ENCODE measurements at places on chromosomes 16 and 17. TPM values are rescaled to one million over a fixed set of nuclear protein-coding genes. Genes with fewer than 3 reads are reported as not detected.

- no peak for DNase-seq
Observed at GRCh38 chr17:43392397-43392796, 6.4 kb upstream of the ARL4D start.

DNA sequence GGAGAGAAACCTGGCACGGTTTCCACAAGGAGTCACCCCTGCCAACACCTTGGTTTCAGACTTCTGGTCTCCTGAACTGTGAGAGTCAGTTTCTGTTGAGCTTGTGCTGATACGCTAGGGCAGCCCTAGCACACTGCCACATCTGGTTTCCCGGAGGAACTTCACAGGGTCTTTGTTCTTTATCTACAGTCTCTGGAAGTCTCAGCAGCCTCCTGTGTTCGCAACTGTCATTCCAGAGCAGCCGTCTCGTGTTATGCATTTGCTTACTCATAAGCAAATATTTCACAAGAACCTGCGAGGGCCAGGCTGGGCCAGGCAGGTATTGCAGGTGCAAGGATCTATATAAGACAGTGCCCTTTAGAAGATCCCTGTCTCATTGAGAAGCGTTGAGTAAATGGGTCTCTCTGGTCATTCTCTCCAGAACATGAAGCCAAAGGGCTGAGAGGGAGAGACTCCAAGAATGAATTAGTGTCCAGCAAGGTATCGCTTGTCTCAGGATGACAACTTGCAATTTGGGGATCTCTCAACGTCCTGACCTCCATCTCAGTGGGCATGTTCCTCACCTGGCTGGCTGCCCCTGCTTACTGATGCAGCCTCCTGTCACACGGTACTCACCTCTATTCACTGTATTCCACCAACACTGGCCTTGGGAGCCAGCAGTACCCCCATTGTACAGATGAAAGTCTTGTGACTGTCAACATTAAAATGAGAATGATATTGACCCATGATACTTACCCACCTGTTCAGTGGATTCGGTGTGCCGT is 141.2 kb downstream of the WWOX start:
- DNase-seq = peak; percentile 44

DNA sequence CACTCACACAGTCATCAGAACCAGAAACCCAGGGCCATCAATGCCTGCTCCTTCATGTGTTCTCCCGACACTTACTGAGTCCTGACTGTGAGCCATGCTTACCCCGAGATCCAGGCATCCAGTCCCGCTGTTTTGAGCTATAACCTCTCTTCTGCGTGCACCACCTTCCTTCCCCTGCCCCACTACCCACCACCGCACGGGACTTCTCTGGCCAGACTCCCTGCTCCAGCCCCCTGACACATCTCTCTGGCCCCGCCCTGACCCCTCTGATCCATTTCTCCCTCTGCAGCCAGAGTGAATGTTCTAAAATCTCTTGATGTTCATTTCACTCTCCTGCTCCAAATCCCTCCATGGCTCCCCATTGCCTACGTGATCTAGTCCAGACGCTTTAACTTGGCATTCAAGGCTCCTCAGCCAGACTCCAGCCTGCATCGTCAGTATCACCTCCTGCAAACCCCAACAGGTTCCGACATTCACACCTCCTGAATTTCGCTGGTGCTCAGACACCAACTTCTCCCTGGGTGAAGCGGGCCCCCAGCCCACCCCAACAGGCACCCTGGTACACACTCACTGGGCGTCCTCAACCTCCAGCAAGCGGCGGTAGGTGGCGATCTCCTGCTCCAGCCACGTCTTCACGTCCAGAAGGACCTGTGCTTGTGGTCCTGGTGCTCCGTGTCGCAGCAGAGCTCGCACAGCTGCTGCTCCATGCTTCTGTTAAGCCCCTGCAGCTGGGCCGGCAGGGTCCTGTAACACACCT is 3.1 kb upstream of the KRT17 start:
- no peak for DNase-seq

DNA sequence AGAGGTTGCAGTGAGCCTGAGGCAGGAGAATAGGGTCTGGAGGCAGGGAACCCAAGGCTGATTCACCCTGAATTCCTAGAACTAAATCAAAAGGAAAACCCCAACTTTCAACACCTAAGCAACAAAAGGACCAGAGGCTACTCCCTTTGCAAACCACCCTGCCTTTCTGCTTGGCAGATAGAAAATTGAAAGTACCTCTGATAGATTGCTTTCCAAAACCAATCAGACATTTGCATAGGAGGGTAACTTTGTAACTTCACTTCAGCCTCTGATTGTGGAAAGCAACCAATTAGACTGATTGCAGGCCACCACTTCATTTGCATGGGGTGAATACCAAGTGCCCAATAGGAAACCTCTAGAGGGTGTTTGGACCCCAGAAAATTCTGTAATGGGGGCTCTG is 10.9 kb upstream of the TMEM98 start:
- no peak for DNase-seq

GRCh38 chr16:70453117-70453891 is 1.1 kb upstream of the FCSK start:
- DNase-seq = no peak

DNA sequence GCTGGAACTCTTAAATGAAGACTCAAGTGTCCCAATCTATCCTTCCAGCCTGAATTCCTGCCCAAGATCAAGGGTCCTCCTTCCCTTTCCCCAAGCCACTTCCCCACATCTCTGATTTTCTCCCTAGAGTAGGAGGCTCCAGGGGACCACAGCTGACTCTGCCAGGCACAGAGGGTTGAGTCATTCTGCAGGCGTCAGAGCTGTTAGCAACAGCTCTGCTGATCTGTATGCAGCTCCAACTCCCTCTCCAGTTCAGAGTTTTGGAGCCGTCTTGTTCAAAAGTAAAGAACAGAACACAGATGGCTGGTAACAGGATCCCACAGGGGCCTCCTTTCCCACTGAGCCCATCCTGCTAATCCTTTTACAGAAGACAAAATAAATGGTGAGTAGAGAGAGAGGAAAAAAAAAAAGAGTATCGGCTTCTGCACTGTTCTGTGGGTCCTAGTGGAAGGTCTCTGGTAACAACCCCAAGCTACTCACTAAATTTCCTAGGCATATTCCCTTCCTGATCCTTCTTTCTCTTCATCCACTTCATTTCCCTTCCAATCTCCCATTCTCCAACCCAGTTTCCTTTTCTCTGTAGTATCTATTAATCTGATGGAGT is 13.4 kb upstream of the TAOK1 start:
- DNase-seq = no peak

DNA sequence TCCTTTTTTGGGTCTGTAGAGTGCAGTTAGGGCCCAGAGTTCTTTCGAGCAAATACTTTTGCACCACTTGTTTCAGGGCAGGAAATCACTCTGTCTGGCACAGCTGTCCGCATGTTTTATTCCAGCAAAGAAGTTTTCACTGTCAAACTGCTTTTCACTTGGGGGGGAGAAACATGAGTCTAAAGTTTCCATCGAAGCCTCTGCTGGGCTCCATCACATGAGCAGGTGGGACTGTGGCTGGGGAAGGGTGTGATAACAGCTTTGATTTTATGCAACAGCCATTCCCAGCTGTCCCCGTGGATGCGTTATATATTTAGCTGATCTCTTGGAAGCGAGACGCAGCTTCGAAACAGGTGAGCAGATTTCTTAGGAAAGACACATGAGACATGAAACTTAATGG is 288.6 kb downstream of the SNX29 start:
- DNase-seq = no peak

DNA sequence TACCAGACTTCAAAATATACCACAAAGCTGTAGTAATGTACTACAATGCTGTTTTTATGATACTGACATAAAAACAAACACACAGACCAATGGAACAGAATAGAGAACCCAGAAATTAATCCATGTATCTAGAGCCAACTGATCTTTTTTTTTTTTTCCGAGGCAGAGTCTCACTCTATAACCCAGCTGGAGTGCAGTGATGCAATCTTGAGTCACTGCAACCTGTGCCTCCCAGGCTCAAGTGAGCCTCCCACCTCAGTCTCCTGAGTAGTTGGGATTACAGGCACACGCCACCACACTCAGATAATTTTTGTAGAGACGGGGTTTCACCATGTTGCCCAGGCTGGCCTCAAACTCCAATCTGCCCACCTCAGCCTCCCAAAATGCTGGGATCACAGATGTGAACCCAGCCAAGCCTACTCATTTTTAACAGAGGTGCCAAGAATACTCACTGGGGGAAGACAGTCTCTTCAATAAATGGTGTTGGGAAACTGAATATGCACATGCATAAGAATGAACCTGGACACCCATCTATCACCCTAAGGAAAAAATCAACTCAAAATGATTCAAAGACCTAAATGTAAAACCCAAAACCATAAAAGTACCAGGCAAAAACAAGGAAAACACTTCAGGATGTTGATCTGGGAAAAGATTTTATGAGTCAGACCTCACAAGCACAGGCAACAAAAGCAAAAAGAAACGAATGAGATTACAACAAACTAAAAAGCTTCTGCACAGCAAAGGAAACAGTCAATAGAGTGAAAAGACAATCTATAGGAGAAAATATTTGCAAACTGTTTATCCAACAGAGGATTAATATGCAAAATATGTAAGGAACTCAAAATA is 63.1 kb downstream of the STX8 start:
- peak; percentile 74 for DNase-seq

DNA sequence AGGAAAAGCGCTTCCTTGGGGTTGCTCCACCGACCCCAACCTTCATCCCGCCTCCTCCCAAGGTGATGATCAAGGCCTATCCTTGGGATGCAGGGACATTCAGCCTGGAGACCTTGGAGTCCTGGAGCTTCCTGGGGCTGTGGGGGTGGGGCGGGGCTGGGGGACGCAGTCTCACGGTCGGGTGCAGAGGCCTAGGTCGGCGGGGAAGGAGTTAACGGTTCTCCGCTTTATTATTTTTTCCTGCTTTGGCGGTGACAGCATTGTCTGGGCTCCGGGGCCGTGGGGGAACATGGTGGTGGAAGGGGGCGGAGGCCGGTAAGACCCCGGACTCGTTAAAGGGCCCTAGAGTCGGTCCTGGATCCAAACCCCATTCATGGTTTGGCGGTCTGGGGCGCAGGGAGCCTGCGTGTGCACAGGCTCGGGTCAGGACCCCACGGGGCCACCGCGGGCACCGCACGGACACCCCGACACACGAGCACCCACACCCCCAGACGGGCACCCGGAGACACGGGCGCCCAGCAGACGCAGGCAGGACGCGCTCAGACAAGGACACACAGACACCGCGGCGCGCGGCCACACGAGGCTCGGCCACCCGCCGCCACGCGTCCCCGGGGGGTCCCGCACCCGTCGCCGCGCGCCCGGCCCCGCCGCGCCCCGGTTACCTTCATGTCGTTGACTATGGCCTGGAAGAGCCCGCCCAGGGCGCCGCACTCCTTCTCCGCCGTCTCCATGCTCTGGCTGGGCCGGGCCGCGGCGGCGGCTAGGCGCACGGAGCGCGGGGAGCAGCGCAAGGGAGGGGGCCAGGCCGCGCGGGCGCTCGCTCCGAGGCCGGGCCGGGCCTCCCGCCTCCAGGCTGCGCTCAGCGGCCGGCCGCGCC is 554 bp downstream of the MTSS2 start:
- no peak for DNase-seq

DNA sequence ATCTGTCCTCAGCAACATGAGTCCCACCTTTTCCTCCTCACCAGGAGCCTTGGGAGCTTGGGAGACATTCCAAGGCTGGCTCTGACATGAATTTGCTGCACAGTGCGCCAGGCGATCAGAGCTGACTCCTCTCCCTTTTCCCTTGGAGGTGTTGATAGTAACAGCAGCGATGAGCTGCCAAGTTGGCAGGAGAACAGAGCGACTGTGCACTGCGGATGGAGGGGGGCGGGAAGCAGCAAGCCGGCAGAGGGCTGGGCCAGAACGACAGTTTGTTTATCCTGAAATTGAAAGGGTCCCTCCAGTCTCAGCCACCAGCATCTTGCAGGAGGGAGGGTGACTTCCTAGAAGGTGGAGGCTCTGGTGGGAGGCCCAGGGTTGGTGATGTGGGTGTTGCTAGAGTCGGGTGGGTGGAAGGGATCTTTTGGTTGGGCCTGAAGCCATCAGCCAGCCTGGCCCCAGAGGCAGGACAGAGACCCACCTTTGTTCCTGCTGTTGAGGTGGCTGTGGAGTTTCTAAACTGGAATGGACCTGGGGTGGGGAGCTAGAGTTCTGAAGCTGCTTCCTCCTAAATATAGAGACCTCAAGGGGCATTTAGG is 22.5 kb upstream of the DYNLL2 start:
- peak; percentile 16 for DNase-seq

DNA sequence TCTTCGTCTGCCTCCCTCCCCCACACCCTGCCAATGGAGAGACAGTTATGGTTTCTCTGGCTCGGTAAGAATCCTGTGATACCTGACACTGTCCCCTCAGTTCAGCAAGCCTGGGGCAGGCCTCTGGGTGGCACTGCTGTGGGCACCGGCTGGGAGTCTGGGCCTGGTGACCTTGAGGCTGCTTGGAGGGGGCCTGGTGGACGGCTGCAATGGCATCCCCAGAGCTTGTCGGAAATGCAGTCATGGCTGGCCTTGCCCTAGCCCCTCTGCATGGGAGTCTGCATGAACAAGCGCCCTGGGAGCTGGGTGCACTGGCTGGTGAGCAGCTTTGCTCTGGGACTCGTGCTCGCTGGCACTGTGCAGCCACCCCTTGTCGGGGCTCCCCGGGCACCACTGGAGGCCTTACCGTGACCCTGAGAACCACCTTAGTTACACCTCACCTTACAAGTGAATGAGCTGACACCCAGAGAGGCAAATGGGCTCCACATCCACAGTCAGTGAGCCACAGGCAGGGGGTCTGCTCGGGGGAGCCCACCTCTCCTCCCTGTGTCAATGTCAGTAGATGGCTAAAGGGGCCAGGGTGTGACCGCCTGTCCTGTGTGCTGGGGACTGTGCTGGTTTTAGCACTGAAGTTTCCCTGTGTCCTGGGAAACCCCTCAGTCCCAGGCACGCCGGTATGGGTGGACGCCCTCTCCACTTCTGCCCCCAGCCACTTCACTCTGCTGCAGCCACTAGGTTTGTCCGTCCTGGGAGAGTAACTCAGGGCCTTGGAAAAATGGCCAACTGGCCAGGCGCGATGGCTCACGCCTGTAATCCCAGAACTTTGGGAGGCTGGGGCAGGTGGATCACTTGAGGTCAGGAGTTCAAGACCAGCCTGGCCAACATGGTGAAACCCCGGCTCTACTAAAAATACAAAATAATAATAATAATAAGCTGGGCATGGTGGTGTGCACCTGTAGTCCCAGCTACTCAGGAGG is 1.4 kb downstream of the LGALS3BP start:
- DNase-seq = no peak

- DNase-seq = no peak
Observed at GRCh38 chr16:78619811-78620210, 520.4 kb downstream of the WWOX start.

DNA sequence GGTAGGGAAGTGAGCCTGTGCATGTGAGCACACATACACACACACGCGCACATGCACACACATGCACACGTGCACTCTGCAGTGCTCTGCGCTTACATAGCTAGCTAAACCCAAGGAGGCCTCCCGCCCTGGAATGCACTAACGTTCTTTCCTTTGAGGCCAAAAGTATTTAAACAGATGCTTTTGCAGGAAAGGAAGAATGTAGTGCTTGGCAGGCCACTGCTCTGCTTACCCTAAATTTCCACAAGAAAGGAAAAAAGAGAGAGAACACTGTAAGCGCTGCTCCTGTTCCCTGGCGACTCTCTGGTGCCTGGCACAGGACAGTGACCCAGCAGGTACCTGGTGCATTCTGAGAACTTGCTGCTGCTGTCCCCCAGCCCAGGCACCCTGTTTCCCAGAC is 31.3 kb upstream of the MRPS23 start:
- DNase-seq = no peak

HS3ST3A1 gene
- 0.28 TPM for total RNA-seq

PRSS22 gene
- total RNA-seq = 1.3 TPM

IRX5 gene
- total RNA-seq = 4.8 TPM

BAIAP3 gene
- 0.27 TPM for total RNA-seq

CACNG1 gene
- total RNA-seq = not detected

Measured in foreskin keratinocyte (primary cell).